IMR-90 (cell line): ENCODE measurements at places on chromosomes 5 and 9. TPM values are rescaled to one million over a fixed set of nuclear protein-coding genes. Genes with fewer than 3 reads are reported as not detected.

GRCh38 chr5:25990771-25991170, 1047.6 kb downstream of the CDH9 start:
- DNase-seq: no peak

DNA sequence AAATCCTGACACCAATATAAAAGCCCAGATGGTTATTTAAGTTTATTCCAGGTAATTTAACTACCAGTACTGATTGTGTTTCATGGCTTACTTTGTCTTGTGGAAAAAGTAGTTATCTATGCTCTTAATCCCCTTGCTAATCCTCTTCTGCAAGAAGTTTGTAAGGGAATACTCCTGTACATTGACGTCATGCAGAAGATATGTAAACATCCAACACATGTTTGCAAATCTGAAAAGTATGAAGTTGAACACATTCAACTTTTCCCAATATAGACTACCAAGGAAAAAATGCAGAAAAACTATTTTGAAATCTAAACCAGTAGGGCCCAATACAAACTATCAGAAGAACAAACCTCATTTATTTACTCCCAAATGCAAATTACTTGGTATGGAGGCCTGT, 56.3 kb upstream of the ELL2 start:
- DNase-seq: peak; percentile 98

DNA sequence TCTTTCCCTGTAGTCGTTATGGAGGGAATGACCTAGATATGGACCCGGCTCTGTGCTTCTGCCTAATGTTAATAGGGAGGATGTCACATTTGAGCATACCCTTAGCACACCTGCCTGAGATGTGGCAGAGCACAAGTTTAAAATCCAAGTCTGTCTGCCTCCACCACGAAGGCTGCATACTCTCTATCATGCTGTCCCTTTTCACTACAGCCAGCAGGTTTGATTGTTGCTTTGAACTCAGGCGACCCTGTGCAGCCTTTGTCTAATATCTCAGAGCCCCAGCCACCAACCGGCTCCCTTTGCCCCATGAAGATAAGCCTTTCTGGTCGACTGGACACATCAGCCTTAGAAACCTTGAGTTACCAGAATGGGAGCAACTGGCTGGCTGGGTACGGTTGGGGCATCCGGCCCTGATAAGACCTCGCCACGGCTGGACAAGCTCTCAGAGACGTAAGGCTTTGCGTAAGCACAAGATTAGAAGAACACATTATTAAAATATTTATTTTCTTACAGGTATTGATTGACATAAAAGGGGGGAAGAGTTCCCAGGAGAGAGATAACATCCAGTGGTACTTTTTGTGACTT, 222.0 kb upstream of the TRIM32 start:
- no peak for DNase-seq

DNA sequence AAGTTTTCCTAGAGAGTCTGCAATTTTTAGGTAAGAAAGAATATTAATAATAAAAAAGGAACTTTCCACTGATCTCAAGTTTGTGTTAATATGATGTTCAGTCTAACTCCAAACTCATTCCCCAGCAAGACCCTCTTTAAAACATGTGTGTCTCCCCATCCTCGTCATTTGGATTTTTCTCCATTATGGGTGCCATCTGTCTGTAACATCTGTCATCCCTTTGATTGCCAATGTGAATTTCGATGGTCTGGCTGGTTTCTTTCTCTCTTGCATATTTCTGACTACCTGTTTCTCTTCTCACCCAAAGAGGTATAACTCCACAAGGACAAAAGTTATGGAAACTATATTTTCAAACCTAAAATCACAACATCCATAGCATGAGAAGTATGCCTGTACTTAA, 4.4 kb downstream of the TAS2R1 start:
- DNase-seq: no peak

- no peak for DNase-seq
These were observed 186.1 kb downstream of the PDZD2 start for GRCh38 chr5:31824869-31825517.

DNA sequence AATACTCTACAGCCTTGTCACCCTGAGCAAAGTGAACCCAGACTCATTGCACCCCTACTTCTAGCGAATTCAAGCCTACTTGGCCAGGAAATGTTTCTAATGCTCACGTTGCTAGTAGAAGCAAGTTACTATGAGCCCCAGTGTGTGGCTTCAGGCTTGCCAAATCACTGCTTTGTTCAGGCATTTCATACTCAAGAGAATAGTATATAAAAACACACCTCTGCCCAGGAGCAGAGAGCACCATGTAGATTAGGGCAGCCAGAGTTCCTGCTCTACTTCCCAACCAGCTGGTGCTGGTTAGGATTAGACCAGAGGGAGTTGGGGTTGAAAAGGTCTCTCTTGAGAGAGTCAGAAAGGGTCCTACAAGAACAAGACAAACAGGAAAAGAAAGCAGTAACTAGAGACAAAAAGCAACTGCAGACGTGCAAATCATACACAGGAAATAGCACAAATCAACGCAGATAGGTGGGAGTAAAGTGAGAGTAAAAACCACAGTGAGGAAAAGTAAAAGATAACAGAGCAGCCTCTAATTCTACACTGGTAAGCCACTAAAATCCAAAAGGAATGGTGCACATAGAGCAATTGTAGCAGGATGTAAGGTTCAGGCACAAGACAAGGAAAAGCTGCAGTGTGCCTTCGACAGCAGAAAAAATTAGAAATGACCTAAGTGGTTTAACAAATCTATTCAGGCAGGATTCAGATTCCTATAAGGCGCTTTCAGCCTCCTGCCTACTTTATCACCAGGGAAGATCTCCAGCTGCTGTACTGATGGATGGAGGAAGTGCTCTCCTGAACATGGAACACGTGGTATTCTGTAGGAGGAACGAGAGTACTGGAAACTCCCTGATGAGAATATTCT, 49.6 kb upstream of the KIF2A start:
- no peak for DNase-seq

DNA sequence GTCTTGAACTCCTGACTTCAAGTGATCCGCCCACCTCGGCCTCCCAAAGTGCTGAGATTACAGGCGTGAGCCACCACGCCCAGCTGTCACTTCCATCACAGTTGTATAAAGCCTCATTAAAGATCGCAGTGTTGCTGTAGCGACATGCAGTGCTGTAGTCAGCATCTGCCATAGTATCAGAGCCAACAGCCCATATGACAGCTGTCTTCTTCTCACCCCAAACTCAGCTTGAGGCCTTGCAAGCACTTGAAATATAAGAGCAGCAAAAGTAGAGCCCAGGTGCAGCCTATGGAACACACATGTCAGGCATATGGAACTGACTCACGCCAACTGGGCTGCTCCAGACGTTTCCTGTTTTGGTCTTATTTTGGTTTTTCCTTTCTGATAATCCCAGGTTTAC, 167.8 kb downstream of the TRIO start:
- no peak for DNase-seq

GRCh38 chr5:119476341-119476740, 24.0 kb downstream of the HSD17B4 start:
- no peak for DNase-seq

GRCh38 chr5:145752534-145752933, 82.6 kb downstream of the PRELID2 start:
- DNase-seq: no peak

DNA sequence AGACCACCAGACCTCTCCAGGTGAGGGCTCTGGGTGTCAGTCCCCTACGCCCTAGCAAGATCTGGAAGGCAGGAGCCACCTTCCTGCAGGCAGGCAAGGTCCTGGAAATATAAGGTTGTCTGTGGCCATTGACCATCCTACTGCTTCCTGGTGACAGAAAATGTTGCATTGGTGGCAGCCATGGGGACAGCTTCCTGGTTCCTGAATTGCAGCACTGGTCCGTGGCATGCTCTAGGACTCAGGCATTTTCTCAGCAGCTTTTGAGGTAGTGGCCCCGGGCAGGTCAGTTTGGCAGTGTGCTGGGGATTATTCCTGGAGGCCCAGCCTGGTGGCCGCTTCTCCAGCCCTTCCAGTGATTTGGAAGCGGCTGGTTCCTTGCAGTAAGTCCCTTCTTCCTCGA, 36.6 kb upstream of the KCNMB1 start:
- no peak for DNase-seq

The ZNG1F gene
- polyA plus RNA-seq: 4.4 and 6.5 TPM in 2 replicates

The FBN2 gene
- 22.6 and 26.7 TPM in 2 replicates for polyA plus RNA-seq

DNA sequence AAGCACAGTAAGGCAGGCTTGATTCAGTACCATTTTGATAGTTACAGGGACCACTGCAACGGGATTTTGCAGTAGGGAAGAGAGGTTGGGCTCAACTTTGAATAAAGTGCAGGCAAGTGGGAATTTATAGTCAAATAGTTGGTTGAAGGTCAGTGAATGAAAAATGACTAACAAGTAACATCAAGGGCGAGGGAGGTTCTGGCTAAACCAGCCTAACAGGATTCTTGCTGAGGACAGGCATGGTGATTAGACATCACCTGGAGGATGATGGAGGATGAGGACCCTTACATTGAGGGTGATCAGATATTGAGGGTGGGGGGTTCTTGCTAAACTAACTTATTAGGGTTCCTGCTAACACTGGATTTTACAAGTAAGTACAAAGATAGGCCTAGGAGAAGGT, 66.1 kb upstream of the SMC5 start:
- no peak for DNase-seq

The SLC6A18 gene
- not detected in 2 replicates for polyA plus RNA-seq

The AP3B1 gene
- polyA plus RNA-seq: 24.0 and 33.1 TPM in 2 replicates

- peak; percentile 78 for DNase-seq
These were observed 25.7 kb downstream of the PDGFRB start for GRCh38 chr5:150129813-150130492.

DNA sequence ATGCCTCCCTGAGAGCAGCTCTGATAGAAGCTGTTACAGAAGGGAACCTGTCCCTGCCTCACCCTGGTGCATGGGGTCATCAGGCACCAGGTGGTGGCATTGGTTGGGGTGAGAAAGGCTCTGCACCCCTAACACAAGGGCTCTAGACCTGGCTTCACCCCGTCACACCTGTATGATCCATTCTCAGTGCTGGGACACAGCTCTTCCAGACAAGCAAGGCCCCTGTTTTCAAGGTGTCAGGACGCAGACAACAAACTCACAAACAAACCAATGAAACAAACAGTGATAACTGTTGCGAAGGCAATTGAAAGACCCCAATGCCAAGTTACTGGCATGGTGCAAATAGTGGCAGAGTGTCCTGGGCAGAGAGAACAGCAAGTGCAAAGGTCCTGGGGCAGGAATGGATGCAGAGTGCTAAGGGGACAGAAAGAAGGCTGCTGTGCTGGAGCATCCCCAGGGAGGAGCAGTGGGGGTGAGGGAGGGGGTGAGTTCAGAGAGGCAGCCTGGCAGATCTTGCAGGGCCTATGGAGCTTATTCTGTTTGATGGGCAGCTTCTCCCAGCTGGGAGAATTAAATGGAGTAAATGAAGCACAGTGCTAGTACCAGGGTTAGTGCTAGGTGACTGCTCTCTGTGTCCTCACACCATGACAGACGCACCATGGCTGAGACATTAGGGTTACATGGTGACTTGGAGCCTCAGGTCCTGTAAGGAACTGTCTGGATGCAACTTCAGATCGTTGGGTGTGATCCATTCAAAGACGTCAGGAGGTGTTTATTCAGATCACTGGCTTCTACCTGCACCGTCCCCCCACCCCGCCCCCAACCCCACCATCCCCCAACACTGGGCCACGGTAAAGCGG, 67.9 kb upstream of the UNC5A start:
- no peak for DNase-seq

- DNase-seq: no peak
These were observed 406.0 kb upstream of the PIK3R1 start for GRCh38 chr5:67809589-67809988.

The KIF24 gene
- 1.1 and 1.4 TPM in 2 replicates for polyA plus RNA-seq
